ENCODE measurements at places on chromosomes 4 and X. TPM values are rescaled to one million over a fixed set of nuclear protein-coding genes. Genes with fewer than 3 reads are reported as not detected.

GABRE gene
- 38.4 TPM for total RNA-seq

MAPK10 gene
- 8.6 TPM for total RNA-seq

TLL1 gene
- total RNA-seq, result 0.83 TPM

FGD1 gene
- total RNA-seq, result 4.4 TPM

CD38 gene
- total RNA-seq, result 2.2 TPM

NAA11 gene
- total RNA-seq, result not detected

CITED1 gene
- not detected for total RNA-seq

PF4V1 gene
- total RNA-seq, result not detected

TBC1D9 gene
- 9.7 TPM for total RNA-seq

RHOXF1 gene
- total RNA-seq, result not detected

FANCB gene
- 2.5 TPM for total RNA-seq

BBS7 gene
- 16.6 TPM for total RNA-seq

DNA sequence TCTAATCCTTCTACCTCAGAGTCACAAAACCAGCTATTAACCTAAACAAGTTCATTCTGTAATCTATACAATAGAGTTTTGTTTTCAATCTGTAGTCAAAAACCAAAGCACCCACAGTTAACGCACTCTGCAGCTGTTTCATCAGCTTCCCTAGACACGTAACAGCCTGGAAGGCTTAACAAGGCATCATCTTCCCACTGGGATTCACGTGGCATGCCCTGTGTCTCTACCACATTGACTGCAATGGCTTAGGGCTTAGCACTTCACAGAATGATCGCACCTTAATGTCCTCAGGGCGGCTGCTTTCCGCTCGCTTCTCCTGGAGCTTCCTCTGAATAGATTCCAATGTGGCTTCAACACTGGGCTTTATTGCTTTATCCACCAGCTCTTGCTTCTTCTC lies 49.7 kb upstream of the NAP1L5 start:
- no peaks in the 10 kb centered on the region for H3K27me3 ChIP-seq
- peaks cover 64% of the 10 kb centered on the region for H3K36me3 ChIP-seq
- H3K4me3 ChIP-seq, result no peak overlapping the region
- no peak for DNase-seq

DNA sequence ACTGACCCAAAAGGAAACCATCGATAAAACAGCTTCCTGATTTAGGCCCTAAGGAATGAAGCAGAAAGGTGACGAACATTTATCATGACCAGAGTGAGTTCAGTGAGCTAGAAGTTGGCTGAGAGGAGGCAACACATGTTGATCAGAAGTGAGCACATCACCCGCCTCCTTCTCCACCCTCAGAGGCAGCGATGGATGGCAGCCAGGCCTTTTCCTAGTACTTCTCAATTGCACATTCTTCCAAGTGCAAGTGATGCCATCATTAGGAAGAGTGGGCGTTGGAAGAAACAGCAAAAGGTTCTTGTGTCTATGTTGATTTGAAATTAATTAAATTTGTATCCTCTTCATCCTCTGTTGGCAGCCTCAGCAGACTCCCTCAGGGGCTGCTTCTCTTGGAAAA lies 51.7 kb downstream of the TMEM154 start:
- no peaks in the 10 kb centered on the region for H3K4me1 ChIP-seq
- no peak overlapping the region for H3K27ac ChIP-seq
- no peak for DNase-seq
- H3K4me3 ChIP-seq, result no peak overlapping the region

DNA sequence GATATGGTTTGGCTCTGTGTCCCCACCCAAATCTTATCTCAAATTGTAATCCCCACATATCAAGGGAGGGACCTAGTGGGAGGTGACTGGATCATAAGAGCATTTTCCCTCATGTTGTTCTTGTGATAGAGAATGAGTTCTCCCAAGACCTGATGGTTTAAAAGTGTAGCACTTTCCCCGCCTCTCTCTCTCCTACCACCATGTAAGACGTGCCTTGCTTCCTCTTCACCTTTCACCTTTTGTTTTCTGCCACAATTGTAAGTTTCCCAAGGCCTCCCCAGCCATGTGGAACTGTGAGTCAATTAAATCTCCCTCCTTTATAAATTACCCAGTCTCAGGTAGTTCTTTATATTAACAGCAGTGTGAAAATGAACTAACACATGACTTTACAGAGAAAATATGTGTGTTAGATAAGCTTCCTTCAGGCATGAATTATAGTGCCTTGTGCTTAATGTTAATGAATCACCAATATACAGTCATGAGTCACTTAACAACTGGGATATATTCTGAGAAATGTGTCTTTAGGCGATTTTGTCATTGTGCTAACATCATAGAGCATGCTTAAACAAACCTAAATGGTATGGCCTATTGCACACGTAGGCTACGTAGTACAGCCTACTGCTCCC lies 37.9 kb downstream of the PDGFC start:
- H3K27me3 ChIP-seq, result no peaks in the 10 kb centered on the region
- DNase-seq, result no peak
- H3K27ac ChIP-seq, result no peak overlapping the region
- H3K4me3 ChIP-seq, result no peak overlapping the region
- no peaks in the 10 kb centered on the region for H3K4me1 ChIP-seq

DNA sequence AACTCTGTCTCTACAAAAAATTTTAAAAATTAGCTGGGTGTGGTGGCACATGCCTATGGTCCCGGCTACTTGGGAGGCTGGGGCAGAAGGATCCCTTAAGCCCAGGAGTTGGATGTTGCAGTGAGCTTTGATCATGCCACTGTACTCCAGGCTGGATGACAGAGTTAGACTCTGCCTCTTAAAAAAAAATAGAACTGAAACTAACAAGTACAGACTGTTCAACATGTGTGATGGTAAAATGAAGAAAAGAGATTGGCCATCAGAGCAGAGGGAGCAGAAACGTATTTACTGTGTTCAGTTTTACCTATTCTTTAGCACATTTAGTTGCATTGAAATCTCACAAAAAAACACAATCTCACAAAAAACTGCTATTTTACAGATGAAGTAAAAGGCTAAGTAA lies 77.9 kb upstream of the NAP1L5 start:
- no peak overlapping the region for H3K27ac ChIP-seq
- H3K36me3 ChIP-seq, result no peaks in the 10 kb centered on the region
- no peaks in the 10 kb centered on the region for H3K27me3 ChIP-seq

- no peak for DNase-seq
- H3K4me1 ChIP-seq, result no peaks in the 10 kb centered on the region
- H3K27me3 ChIP-seq, result no peaks in the 10 kb centered on the region
- H3K27ac ChIP-seq, result no peak overlapping the region
- no peak overlapping the region for H3K4me3 ChIP-seq
These were observed 16.4 kb downstream of the MMAA start for GRCh38 chr4:145635630-145636029.

GRCh38 chr4:55143858-55144257 lies 18.5 kb upstream of the KDR start:
- H3K27ac ChIP-seq, result no peak overlapping the region
- no peak for DNase-seq
- H3K4me3 ChIP-seq, result no peak overlapping the region
- H3K27me3 ChIP-seq, result no peaks in the 10 kb centered on the region
- no peaks in the 10 kb centered on the region for H3K4me1 ChIP-seq

- H3K27ac ChIP-seq, result no peak overlapping the region
- no peak for DNase-seq
- no peaks in the 10 kb centered on the region for H3K4me1 ChIP-seq
- H3K36me3 ChIP-seq, result no peaks in the 10 kb centered on the region
- H3K4me3 ChIP-seq, result no peak overlapping the region
These were observed 97.4 kb downstream of the GPM6A start for GRCh38 chr4:175714686-175715085.

GRCh38 chr4:159551281-159551680 lies 448.4 kb downstream of the RAPGEF2 start:
- no peak for DNase-seq
- H3K36me3 ChIP-seq, result no peaks in the 10 kb centered on the region
- H3K4me3 ChIP-seq, result no peak overlapping the region
- no peak overlapping the region for H3K27ac ChIP-seq

GRCh38 chr4:141905751-141906150 lies 269.4 kb downstream of the IL15 start:
- H3K36me3 ChIP-seq, result no peaks in the 10 kb centered on the region
- H3K4me3 ChIP-seq, result no peak overlapping the region
- H3K4me1 ChIP-seq, result no peaks in the 10 kb centered on the region
- no peak for DNase-seq

DNA sequence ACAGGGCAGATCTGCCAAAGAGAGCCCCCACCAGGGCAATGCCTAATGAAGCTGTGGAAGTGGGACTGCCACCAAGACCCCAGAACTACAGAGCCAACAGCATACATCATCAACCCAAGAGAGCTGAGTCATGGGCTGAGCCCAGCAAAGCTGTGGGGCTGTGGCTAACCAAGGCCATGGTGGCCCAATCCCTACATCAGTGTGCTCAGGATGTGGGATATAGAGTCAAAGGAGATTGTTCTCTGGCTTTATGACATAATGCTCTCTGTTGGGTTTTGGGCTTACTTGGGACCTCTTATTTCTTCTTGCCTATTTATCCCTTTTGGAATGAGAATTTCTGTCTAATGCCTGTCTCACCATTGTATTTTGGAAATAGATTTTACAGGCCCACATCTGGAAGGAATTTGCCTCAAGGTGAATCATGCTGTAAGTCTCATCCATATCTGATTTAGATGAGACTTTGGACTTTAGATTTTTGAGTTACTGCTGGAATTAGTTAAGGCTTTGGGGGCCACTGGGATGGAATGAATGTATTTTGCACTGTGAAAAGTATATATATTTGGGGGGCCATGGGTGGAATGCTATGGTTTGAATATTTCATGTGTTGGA lies 5.4 kb upstream of the PRDM5 start:
- H3K4me3 ChIP-seq, result no peak overlapping the region
- no peak for DNase-seq
- H3K27ac ChIP-seq, result no peak overlapping the region

DNA sequence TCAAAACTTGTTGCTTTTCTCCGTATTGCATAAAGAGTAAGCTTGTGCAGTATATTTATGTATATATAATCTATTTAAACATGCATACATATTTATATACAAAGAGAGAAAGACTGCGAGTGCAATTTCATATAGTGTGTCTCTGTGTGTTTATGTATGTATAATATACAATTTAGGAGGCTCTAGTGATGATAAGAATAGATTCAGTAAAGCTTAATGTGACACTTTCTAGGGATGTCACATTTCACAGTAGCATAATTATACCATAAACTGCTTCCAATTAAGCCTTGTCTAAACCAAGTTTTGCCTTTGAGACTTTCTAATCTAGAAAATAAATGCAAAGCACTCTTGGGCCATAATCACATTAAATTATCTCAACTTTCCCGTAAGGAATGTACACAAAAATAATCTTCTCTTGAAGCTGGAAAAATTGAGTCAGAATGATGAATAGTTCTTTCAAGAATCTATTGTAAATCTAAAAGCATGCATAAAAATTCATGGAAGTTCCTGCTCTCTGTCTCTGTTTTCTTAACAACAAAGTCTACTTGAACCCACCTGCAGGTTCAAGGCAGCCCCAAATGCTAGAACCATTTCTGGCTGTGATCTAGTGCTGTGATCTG lies 114.1 kb upstream of the NPY2R start:
- no peaks in the 10 kb centered on the region for H3K27me3 ChIP-seq
- no peak overlapping the region for H3K4me3 ChIP-seq
- H3K27ac ChIP-seq, result no peak overlapping the region
- H3K4me1 ChIP-seq, result no peaks in the 10 kb centered on the region
- DNase-seq, result no peak

GRCh38 chr4:76011700-76012387 lies 4.5 kb upstream of the CXCL9 start:
- peak overlapping the region; percentile 6 for H3K27ac ChIP-seq
- no peaks in the 10 kb centered on the region for H3K27me3 ChIP-seq
- no peak for DNase-seq
- peaks cover 20% of the 10 kb centered on the region for H3K4me1 ChIP-seq
- H3K36me3 ChIP-seq, result no peaks in the 10 kb centered on the region
- H3K4me3 ChIP-seq, result peak overlapping the region; percentile 48

GRCh38 chr4:186875476-186875875 lies 151.8 kb upstream of the FAT1 start:
- no peaks in the 10 kb centered on the region for H3K36me3 ChIP-seq
- no peak overlapping the region for H3K27ac ChIP-seq
- no peak overlapping the region for H3K4me3 ChIP-seq
- no peaks in the 10 kb centered on the region for H3K27me3 ChIP-seq
- DNase-seq, result no peak

DNA sequence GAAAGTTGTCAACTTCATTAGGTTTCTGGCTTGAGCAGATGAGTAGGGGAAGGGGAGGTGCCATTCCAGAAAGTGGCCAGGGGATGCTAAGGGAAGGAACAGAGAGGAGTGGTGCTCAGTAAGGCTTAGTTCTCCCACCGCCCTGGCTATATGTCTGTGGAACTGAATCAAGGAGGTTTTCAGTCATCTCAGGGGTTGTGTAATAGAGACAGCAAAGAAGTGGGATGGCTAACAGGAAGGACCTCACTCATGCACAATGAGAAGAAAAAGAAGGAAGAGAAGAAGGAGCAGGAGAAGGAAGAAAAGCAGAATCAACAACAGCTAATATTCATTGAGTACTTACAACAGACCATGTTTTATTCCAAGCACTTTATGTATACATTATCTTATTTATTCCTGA lies 368.7 kb downstream of the MID1IP1 start:
- DNase-seq, result no peak
- no peaks in the 10 kb centered on the region for H3K27me3 ChIP-seq
- H3K4me3 ChIP-seq, result no peak overlapping the region

- DNase-seq, result no peak
- H3K4me1 ChIP-seq, result no peaks in the 10 kb centered on the region
- no peaks in the 10 kb centered on the region for H3K27me3 ChIP-seq
- no peak overlapping the region for H3K4me3 ChIP-seq
These were observed 425.0 kb downstream of the FAT4 start for GRCh38 chr4:125739760-125740159.

GRCh38 chr4:155479835-155480234 lies 103.1 kb upstream of the MAP9 start:
- H3K27ac ChIP-seq, result no peak overlapping the region
- H3K27me3 ChIP-seq, result no peaks in the 10 kb centered on the region

- DNase-seq, result no peak
- no peak overlapping the region for H3K27ac ChIP-seq
- H3K4me1 ChIP-seq, result no peaks in the 10 kb centered on the region
- no peaks in the 10 kb centered on the region for H3K36me3 ChIP-seq
- no peaks in the 10 kb centered on the region for H3K27me3 ChIP-seq
- no peak overlapping the region for H3K4me3 ChIP-seq
These were observed 58.1 kb upstream of the PARM1 start for GRCh38 chr4:74874753-74875367.

DNA sequence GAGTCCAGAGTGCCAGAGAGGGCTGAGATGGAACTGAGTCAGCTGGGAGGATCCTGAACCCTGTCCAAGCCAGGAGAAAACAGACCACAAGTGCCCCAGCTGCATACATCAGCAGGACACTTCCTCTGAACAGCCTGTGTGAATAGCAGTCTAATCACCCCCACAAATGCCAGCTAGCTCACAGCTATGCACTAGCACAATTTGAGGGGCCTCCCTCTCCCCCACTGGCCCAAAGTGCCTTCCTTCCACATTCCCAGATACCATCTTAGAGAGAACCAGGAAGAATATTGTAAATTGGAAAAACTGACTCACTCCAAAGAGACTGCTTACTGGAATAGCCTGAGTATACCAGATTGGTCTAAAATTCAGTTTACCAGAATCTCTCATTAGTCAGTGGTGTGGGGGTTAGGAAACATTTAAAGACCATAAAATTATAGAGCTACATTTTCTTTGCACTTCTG lies 292.6 kb upstream of the KLF3 start:
- no peaks in the 10 kb centered on the region for H3K27me3 ChIP-seq
- H3K4me3 ChIP-seq, result no peak overlapping the region
- H3K4me1 ChIP-seq, result peaks cover 27% of the 10 kb centered on the region
- H3K36me3 ChIP-seq, result no peaks in the 10 kb centered on the region

- no peak for DNase-seq
- no peak overlapping the region for H3K27ac ChIP-seq
- no peaks in the 10 kb centered on the region for H3K36me3 ChIP-seq
These were observed 993.9 kb downstream of the PDHA2 start for GRCh38 chr4:96833831-96834230.
